ENCODE measurements at places on chromosomes 11 and 22.
A peak's percentile ranks its signal among the peaks of the same experiment; 100 is the strongest.

DNA sequence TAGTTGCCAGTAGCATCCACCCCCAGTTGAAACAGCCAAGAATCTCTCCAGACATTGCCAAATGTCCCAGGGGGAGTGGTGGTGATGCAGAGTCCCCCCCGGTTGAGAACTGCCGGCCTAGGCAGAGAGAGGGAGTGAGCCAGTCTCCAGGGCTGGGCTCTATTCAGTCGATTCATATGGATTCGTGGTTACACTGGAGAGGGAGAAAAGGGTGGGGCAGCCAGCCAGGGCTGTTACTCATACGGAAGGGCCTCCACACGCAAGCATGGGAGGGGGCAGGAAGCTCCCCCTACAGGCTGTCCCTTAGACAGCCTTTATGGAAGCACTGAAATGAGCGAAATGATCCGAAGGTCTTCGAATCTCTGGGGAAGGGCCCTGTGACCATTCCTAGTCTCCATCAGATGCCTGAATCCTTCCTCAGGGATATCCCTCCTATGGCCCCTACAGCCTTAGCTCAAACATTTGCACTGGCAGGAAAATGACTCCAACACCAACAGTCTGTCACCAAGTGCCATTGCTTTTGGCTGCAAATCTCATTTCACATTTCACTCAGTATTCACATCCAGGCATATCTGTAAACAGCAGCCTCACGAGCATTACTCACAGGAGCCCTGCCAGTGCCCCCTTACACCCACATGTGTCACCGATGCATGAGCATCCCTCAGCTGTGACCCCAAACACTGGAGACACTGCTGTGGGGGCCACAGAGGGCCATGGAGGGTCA, 18.4 kb upstream of the TLCD5 start:
- DNase-seq, result no peak

DNA sequence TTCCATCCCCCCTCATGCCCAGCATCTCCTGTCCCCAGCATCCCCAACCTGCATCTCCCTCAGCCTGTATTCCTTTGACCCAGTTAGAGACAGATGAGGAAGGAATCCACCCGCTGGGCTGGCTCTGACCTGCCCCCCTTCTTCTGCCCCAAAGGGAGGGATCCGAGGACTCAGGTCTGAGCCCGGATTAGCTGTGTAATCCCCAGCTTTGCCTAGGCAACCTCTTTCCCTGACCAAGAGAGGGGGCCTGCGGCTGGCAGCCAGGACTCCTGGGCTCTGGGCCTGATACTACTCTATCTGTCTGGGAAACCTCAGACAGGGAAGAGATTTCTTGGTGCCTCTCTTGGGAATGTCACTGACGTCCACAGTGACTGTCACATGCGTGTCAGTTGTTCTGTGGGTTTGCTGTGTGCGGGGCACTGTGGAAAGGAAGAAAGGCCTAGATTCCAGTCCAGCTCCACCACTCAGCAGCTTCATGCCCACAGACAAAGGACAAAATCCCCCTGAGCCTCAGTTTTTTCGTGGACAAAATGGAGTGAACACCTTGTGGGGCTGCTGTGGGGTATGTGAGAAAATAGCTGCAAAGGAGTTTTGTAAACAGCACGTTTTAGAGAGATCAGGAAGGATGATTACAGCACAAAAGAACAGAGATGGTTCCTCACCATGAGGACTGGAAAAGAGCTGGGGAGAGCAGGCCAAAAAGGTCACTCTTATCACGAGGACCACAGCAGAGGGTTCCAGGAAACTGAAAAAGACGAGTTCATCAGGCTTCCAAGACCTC, 1.3 kb upstream of the NDUFV1 start:
- DNase-seq, result no peak

- no peak for DNase-seq
Observed at GRCh38 chr22:40309631-40310030, 36.7 kb upstream of the ADSL start.

DNA sequence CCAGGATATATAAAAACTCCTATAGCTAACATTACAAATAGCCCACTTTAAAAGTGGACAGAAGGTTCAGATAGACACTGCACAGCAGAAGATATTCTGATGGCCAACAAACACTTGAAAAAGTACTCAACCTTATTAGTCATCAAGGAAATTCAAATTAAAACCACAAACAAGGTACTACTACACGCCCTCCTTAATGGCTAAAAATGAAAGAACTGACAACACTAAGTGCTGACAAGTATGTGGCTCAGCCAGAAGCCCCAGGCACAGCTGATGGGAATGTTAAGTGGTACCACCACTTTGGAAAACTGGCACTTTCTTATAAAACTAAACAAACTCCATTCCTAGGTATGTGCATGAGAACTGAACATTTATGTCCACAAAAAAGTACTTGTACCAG, 320.1 kb downstream of the TBC1D22A start:
- DNase-seq, result no peak

- no peak for DNase-seq
Observed at GRCh38 chr22:46967445-46968358, 205.3 kb downstream of the TBC1D22A start.

GRCh38 chr11:63845911-63846310, 7.0 kb downstream of the MARK2 start:
- no peak for DNase-seq

GRCh38 chr22:43183496-43184277, 3.2 kb downstream of the TTLL12 start:
- DNase-seq, result no peak

GRCh38 chr22:21628386-21629254, 1.2 kb downstream of the YDJC start:
- DNase-seq, result no peak

DNA sequence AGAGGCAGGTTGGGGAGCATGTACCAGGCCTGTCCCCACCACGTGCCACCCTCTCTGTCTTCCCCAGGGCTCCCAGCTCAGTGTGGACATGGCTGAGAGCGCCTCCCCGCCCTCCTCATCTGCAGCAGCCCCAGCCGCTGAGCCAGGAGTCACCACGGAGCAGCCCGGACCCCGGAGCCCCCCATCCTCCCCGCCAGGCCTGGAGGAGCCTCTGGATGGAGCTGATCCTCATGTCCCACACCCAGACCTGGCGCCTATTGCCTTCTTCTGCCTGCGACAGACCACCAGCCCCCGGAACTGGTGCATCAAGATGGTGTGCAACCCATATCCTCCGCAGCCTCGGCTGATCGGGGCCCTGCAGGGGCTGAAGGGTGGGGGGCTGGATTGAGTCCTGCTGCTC, at the start of gene CACNA1I:
CACNA1I (plus strand) TSS at position 89 of the 400 bp plus-strand sequence; CDS start at position 89, 0 bp downstream.
- no peak for DNase-seq

DNA sequence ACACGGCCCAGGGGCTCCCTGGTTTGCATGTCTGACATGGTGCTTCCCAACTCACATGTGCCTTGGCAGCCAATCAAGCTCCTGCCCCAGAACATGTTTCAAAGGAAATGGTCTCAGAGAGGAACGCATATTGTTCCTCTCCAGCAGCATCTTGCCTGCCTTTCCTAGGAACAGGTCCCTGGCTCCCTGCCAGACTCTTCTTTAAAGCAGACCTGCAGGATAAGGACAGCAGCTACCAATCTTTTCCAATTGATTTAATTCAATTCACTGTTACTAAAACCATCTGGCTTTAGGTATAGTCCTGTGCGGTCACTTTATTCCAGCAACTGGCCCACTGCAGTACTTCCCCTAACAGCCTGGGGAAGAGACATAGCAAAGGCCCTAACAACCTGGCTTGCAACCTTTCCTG, 79.9 kb downstream of the AMBRA1 start:
- DNase-seq, result no peak

DNA sequence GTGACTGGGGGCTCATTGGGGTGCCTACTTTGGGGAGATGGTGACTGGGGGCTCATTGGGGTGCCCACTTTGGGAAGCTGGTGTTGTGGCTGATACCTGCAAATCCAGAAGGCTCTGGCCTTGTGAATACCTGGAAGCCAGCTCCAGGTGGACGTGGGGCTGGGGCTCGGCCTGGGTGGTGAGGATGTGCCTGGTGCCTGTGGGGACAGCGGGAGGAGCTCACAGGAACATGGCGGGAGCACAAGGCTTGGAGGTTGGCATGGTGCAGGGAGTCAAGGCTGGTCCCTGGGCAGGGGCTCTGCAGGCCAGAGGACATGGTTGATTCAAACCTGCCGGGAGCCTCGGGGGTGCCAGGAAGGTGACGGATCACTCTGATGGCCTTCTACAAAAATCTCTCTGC, 1165.7 kb downstream of the BRD1 start:
- no peak for DNase-seq

DNA sequence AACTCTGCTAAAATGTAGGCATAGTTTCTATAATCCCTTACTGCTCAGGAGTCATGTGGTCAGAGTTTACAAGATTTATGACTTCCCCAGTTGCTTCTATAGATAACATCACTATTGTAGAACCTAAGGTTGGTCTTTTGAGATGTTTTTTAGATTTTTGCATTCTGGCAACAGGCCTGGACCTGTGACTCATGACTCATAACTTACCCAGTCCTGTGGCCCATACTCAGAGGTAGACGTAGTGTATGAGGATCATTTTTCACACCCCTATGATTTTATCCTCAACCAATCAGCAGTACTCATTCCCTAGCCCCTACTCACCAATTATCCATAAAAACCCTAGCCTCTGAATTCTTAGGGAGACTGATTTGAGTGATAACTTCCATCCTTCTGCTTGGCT, 384.4 kb upstream of the DDI1 start:
- DNase-seq, result no peak

- DNase-seq, result no peak
Observed at GRCh38 chr22:19929586-19930550, 11.7 kb upstream of the COMT start.

DNA sequence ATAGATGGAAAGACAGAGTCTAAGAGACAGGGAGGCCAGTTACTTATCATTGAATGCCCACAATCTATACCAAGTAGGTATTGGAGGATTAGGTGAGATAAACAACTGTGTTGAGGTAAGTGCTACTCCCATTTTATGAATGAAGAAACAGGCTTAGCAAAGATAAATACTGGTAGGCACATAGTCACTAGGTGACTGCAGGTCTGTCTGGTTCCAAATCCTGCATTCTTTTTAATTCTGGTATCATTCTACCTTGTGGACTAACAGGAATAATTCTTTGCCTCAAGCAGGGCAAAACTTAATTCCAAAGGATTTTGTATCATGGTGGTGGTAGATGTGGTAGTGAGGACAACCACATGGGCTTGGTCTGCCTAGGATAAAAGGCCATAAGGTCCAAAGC, 28.4 kb downstream of the RNF169 start:
- DNase-seq, result no peak

DNA sequence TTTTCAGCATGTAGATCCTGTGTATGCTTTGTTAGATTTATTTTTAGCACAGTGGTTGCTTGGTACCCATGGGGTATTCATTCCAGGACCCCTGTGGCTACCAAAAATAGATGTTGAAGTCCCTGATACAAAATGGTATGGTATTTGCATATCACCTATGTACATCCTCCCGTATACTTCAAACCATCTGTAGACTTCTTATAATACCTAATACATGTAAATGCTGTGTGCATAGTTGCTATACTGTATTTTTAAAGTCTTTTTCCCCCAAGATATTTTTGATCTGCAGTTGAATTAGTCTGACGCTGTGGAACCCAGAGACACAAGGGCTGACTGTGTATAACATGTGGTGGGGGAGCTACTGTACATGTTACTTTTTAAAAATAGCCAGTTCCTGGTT, 101.1 kb downstream of the ATXN10 start:
- DNase-seq, result no peak

GRCh38 chr22:38474003-38474607, 6.2 kb downstream of the KDELR3 start:
- no peak for DNase-seq

- peak; percentile 23 for DNase-seq
Observed at GRCh38 chr11:14537134-14537599, 17.0 kb upstream of the PSMA1 start.

DNA sequence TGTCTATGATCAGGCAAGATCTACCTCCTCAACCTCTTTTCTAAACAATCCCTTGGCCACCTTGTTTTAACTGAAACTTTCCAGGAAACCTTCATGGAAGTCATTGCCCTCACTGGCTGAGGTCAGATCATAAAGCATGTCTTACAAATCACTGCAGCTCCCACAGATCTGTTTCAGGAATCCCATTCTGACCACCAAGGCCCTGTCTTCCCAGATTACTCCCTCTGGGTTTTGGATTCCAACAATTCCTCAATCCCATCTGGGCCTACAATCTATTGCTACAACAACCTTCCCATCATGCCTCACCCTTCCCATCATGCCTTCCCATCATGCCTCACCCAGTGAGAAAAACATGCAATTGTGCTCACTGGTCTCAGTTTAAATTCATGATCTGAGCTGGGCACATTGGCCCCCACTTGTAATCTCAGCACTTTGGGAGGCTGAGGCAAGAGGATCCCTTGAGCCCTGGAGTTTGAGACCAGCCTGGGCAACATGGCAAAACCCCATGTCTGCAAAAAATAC, 15.9 kb downstream of the ADAMTS15 start:
- no peak for DNase-seq

GRCh38 chr22:21738966-21739365, 3.4 kb upstream of the YPEL1 start:
- no peak for DNase-seq

DNA sequence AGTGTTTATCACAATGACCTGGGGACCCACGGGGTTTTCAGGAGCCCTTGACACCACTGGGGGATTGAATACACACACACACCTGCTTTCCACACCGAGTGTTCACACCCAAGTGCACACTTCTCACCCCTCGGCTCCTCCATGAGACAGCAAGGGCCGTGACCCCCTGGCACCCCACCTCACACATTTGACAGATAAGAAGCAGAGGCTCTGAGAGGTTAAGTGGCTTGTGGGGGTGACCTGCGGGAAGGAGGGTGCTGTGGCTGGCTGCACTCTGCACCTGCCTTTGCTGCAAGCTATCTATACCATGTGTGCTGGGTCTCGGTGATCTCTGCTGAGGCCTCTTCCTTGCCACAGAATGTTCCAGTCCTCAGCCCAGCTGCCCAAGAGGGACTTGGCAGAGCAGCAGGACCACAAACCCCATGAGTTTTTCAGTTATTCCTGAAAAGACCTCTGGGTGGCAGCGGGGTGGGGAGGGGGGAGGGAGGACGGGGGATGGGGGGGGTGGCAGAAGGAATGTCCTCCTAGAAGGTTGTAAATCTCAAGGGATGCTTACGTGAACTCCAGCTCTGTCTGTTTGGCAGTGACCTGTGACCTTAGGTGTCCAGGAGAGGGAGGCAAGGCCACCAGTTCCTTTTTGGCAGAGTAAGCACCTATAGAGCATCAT, 47.9 kb upstream of the RFPL3 start:
- no peak for DNase-seq

DNA sequence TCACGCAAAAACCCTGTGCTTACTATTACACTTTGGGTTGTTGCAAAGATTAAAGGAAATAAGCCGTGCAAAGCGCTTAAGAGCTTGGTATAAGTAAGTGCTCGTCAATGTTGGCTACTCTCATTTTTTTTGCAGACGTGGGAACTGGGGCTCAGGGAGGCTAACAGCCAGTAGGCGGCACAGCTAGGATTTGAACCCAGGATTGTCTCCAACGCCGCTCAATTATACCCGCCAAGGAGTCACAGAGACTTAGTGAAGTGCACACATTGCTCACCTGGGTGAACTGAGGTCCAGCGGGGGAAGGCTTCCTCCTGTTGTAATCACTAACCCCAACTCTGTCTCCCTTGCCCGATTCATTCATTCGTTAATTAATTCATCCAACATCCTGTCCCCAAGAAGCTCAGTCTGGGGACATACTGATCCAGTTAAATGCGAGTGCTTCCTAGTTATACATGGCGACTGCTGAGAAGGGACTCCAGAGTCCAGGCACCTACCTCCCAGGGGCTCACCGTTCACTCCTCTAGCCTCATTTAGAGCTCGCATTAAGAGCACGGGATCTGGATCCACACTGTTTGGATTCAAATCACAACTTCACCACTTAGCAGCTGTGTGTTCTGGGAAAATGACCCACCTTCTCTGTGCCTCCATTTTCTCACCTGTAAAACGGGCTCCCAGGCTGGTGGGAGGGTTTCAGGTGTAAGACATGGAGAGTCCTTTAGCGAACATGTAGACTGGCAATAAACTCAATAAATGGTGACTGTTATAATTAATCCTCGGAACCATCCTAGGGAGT, 838 bp upstream of the MTFP1 start:
- no peak for DNase-seq

Data from activated effector memory CD4-positive, alpha-beta T cell treated with Interleukin-2 at 50 U/mL for 16 hours (primary cell).